ENCODE measurements at places on chromosomes 12 and 14. TPM values are rescaled to one million over a fixed set of nuclear protein-coding genes. Genes with fewer than 3 reads are reported as not detected.

The FAR2 gene
- 0.53 TPM for total RNA-seq

The R3HDM2 gene
- 106 TPM for total RNA-seq

The MEG3 gene
- total RNA-seq, result not detected

The HELB gene
- 33.8 TPM for total RNA-seq

The SLC17A8 gene
- total RNA-seq, result not detected

The IL22 gene
- total RNA-seq, result not detected

The PMCH gene
- total RNA-seq, result not detected

The CLEC4E gene
- not detected for total RNA-seq

The TIGAR gene
- total RNA-seq, result 5.3 TPM

The RHOJ gene
- total RNA-seq, result not detected

The AMHR2 gene
- total RNA-seq, result not detected

The GYS2 gene
- total RNA-seq, result not detected

The STAC3 gene
- 2.0 TPM for total RNA-seq

The PROX2 gene
- total RNA-seq, result 0.25 TPM

The DHRS2 gene
- 0.27 TPM for total RNA-seq

The SLC10A1 gene
- total RNA-seq, result not detected

The FAM186B gene
- 0.64 TPM for total RNA-seq

The A2ML1 gene
- total RNA-seq, result not detected

The C12orf42 gene
- 3.9 TPM for total RNA-seq

The GPR135 gene
- total RNA-seq, result 0.81 TPM

The KRT82 gene
- not detected for total RNA-seq

The APOF gene
- total RNA-seq, result not detected

The CTSG gene
- not detected for total RNA-seq

The CCDC175 gene
- total RNA-seq, result not detected

The KLHL33 gene
- 0.19 TPM for total RNA-seq

The DNAI7 gene
- total RNA-seq, result not detected

The KRT85 gene
- not detected for total RNA-seq

The TSFM gene
- total RNA-seq, result 26.9 TPM

The PTPN6 gene
- 79.0 TPM for total RNA-seq

The SLC5A8 gene
- total RNA-seq, result not detected

The ZDHHC22 gene
- total RNA-seq, result not detected

The MORN3 gene
- total RNA-seq, result 11.9 TPM

The KRT80 gene
- not detected for total RNA-seq

The PCED1B gene
- total RNA-seq, result 20.0 TPM

The HPD gene
- not detected for total RNA-seq

The GSC gene
- total RNA-seq, result not detected

The YEATS4 gene
- total RNA-seq, result 26.2 TPM

The TEX52 gene
- total RNA-seq, result not detected

The FKBP4 gene
- total RNA-seq, result 40.3 TPM

The SDR9C7 gene
- total RNA-seq, result not detected

The FOXN4 gene
- not detected for total RNA-seq

The RFX4 gene
- total RNA-seq, result not detected

The RNASE7 gene
- not detected for total RNA-seq

Measured in CD4-positive, alpha-beta T cell (primary cell).